ENCODE measurements at places on chromosomes 11 and 22.
A peak's percentile ranks its signal among the peaks of the same experiment; 100 is the strongest.

GRCh38 chr11:112388496-112388895, 127.8 kb upstream of the PLET1 start:
- DNase-seq = no peak

- no peak for DNase-seq
Measured at GRCh38 chr11:5258543-5259262, 4.1 kb upstream of the HBG2 start.

DNA sequence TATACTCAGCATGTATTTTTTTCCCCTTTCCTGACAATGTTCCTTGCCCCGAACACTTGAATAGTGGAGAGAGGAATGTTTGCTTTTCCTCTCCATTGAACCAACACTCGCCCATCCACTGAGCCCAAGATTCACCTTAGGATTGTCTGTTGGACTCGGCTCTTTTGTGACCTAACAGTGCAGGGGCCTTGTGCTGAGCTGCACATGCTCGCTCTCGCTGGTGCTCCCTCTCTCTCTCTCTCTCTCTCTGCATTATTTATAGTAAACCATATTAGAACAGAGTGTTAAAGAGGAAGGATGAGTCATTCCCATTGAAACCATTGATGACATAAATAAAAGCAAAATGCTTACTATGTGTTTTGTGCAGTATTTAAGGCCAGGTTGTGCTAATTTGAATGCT, 20.7 kb downstream of the ZBTB16 start:
- DNase-seq = peak; percentile 24

- no peak for DNase-seq
Measured at GRCh38 chr11:94828088-94828487, 59.9 kb downstream of the AMOTL1 start.

DNA sequence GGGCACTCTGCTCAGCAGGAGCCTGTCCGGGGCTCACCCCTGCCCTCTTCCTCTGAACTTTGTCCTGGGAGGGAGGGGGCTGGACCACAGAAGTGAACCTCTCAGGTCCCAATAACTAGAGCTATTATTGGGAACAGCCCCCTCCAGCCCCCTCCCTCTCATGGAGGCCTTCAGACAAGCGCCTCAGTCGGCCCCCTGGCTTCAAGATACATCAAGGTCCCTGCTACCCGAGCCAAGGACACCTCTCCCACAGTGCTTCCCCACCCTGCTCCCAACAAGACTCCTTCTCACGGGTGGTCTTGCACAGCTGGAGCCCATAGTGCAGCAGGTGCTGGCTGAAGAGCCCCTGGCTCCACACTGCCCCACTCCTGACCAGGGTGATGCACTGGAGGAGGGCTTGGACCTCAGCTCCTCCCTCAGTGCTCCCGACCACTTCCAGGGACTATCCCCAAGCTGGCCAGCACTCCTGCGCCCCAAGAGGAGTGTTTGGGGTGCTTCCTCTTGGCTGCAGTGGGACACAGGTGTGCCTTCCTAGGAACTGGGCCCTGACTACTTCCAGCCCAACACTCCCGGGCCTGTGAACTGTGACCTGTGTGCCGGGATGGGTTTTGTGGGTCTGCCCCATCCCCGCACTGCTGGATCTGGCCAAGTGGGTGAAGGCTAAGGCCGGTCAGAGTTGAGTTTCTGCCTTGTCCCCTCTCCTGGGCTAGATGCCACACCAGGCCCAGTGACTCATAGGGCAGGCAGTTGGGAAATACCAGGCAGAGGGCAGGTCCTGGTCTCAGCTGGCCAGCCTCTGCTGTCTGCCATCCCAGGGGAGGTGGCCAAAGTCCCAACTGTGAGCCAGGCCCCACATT, 2.2 kb downstream of the PNPLA2 start:
- DNase-seq = no peak

DNA sequence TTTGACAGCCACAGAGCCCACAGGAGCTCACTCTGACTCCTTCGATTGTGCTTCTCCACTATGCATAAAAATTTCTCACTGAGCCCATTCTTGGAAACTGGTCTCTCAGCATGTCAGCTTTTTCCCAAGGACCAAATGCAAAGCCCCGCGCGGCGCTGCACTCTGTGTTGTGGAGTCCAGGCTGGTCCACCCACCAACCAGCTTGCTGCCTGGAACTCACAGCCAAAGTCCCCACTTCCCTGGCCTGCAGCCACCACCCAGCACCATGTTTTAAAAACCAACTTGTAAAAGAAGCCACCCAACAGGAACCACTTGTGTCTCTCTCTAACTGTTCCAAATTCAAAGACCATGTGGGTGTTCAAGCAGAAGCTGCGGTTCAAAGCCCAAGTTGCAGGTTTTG, 124.4 kb downstream of the SPATA19 start:
- no peak for DNase-seq

GRCh38 chr22:41976070-41976901, 7.0 kb downstream of the SEPTIN3 start:
- peak; percentile 45 for DNase-seq

DNA sequence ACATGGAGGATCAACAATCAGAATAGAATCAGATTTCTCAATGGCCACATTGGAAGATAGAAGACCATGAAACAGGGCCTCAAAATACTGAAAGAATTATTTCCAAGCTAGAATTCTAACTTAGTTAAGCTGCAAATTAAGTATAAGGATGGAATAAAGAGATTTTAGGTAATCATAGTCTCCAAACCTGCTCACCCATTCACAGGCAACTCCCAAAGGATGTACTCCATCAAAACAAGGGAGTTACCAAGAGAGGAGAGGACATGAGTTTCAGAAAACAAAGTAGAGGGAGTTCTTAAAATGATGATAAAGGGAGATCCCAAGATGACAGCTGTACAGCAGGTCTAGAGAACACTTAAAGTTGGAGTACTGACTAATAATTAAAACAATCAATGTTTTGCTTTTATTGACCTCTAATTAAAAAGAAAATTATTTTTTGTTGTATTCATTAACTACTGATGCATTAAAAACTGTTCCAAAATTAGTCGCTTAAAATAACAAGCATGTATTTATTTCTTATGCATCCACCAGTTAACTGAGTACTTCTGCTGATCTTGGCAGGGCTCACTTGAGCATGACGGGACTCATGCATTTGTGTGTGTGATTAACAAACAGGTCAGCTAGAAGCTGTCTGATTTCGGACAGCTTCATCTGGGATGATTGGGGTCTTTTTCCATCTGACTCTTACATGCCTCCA, 95.6 kb downstream of the CD44 start:
- DNase-seq = no peak

GRCh38 chr11:93686812-93687211, 25.3 kb downstream of the CEP295 start:
- DNase-seq = no peak

DNA sequence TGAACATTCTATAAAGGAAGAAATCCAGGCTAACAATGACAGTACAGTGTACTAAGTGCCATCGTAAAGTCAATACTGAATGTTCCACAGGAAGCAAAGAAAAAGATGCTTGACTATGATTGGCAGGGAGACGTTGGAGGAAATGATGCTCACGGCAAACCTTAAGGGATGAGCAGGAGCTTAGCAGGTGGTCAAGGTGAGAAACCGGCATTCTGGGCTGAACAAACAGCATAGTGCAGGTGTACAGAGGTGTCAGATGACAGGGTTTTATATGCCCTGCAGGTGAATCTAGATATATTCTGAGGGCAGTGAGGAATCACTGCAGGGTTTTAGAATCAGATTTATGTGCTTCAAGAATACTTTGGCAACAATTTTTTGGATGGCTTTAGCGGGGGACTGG, 85.3 kb upstream of the HEPHL1 start:
- DNase-seq = no peak

- no peak for DNase-seq
Measured at GRCh38 chr22:26066534-26066933, 102.7 kb upstream of the SEZ6L start.

- DNase-seq = no peak
Measured at GRCh38 chr11:71568704-71569349, 3.5 kb downstream of the KRTAP5-10 start.

DNA sequence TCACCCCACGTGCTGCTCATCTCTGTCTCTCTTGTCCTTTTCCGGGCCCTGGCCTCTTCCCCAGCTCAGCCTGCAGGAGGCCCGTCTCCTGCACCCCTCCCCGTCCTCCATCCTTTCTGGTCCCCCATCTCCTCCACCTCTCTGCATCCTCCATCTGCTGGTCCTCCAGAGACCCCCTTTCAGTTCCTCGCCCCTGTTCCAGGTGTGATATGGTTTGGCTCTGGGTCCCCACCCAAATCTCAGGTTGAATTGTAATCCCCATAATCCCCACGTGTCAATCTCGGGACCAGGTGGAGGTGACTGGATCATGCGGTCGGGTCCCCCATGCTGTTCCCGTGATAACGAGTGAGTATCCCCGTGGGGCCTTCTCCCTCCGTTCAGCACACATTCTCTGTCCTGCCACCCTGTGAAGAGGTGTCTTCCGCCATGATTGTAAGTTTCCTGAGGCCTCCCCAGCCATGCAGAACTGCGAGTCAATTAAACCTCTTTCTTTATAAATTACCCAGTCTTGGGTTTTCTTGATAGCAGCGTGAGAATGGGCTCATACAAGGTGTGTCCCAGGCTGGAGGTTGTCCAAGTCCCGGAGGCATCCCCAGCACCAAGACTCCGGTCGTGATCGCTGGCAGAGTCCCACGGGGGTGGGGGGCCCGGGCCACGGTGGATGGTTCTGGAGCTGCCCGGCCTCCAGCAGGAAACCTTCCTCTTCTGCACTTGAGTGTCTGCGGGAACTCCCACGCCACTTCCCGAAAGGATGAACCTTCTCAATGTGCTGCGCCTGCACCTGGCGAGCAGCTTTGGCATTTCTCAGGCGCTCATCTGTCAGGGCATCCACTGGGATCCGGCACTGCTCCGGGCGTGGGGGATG, 29.0 kb upstream of the TOLLIP start:
- DNase-seq = no peak

Measured in stimulated activated CD4-positive, alpha-beta T cell treated with anti-CD3 and anti-CD28 coated beads, Interleukin-4, amount 100 ng/mL, for 4 hours (primary cell).